ENCODE measurements at places on chromosomes 4 and X.

DNA sequence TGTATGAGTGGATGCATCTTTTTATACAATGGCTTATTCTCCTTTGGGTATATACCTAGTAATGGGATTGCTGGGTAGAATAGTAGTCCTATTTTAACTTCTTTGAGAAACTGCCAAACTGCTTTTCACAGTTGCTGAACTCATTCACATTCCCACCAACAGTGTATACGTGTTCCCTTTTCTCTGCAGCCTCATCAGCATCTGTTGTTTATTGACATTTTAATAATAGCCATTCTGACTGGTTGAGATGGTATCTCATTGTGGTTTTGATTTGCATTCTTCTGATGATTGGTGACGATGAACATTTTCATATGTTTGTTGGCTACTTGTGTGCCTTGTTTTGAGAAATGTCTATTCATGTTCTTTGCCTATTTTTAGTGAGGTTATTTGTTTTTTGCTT lies 687.0 kb upstream of the EPHA5 start:
- no peak for DNase-seq

- DNase-seq = no peak
These were observed 113.9 kb upstream of the EOLA2 start for GRCh38 chrX:150052226-150052625.

DNA sequence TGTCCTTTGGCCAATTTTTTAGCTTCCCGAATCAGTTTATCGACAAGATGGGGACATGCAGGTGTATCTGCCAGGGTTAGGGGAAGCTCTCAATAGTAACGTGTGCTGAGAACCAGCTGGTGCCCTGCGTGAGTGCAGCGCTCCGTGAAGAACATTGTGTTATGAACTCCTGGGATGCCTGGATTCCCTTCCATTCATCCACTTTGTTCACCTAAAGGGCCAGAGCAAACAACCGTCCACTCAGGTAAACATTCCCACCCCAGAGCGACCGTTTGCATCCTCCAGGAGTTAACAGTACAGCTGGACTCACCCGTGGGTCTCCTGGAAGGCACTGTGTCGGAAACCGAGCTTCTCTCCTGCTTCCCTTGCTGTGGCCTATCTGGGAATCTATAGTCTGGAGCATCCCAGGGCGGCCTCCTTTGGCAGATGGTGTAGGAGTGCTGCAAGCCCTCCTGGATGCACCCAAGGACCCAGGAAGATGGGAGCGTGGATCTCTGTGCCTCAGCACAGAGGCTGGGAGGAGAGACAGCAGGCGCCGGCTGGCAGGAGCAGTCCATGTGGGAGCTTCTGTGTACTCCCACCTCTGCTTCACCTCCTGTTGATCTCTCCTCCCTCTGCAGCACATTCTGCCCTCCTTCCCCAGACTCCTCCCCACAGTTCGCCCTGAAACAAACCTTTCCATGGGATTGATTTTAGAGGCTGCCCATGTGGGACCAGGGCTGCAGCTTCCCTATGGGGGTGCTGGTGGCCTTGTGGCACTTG lies 62.7 kb downstream of the SHROOM2 start:
- DNase-seq = no peak

DNA sequence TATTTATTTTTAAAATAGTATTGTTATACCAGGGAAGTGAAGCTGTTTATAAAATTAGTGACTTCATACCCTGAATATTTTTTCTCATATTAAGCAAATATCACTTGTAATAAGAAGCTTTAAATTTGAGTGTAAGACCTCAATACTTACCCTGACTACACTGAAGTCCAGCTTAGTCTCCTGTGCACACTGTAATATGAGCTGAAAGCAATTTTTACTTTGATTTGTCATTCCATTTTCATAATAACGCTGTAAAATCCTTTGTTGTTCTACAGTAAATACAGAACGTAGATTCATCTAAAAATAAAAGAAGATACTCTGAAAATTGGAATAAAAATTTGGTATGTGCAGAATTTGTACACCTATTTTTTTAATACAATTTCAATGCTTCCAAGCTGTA lies 27.2 kb downstream of the HDX start:
- DNase-seq = no peak

- no peak for DNase-seq
These were observed 70.3 kb downstream of the ANXA10 start for GRCh38 chr4:168162604-168163003.

DNA sequence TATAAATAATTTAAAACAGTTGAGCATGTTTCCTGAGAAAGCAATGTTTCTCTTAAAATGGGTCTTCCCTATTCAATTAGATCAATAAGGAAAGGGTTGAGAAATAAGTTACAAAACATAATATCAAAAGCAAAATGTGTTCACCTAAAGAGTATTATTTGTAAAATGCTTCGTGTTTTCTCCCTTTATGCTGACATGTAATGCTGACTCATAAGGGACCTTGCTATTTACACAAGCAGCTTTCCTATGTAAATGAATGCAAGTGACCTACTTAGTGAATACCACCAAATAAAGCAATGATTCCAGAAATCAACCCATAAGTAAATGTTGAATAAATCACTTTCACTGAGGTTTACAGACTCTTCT lies 91.5 kb downstream of the ELOVL6 start:
- no peak for DNase-seq

GRCh38 chr4:143351149-143351691 lies 14.5 kb downstream of the GAB1 start:
- DNase-seq = no peak

- no peak for DNase-seq
These were observed 24.2 kb downstream of the EPHA5 start for GRCh38 chr4:65646136-65646535.

All from stimulated activated CD4-positive, alpha-beta T cell treated with anti-CD3 and anti-CD28 coated beads, Interleukin-15, amount 100 ng/mL, for 1 hour (primary cell).